ENCODE measurements at places on chromosomes 12 and 14.

DNA sequence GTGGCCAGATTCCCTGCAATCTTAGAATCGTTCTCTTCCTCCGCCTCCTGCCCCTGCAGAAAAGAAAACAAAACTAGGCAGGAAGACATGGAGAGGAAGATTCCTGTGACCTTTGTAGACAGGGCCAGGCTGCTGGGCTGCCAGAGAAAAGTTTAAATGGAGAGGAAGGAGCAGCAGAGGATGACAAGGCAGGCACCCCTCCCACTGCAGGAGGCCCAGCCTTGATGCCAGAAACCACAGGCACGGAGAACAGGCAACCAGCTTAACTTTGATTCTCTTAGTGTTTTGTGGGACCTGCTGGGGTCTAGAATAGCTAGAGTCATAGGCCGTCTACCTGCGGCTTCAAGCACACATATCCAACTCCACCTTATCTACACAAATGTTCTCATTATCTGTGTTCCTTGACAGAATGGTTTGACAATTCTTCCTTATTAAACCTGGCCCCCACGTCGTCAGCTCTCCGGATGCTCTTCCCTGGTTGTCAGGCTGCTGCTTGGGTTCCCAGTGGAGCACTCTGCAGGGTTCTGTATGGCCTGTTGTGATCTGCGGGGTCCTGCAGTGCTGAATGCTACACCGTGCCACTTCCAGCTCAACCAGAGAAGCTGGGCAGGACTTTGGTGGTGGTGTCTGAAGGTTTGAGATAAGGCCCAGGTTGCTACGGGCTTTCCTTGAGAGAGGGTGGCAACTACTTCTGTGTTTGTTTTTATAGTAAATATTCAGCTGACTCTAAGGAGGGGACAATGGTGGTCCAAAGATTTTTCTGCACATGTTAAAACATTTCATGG lies 609.5 kb downstream of the AACS start:
- no peak for DNase-seq

DNA sequence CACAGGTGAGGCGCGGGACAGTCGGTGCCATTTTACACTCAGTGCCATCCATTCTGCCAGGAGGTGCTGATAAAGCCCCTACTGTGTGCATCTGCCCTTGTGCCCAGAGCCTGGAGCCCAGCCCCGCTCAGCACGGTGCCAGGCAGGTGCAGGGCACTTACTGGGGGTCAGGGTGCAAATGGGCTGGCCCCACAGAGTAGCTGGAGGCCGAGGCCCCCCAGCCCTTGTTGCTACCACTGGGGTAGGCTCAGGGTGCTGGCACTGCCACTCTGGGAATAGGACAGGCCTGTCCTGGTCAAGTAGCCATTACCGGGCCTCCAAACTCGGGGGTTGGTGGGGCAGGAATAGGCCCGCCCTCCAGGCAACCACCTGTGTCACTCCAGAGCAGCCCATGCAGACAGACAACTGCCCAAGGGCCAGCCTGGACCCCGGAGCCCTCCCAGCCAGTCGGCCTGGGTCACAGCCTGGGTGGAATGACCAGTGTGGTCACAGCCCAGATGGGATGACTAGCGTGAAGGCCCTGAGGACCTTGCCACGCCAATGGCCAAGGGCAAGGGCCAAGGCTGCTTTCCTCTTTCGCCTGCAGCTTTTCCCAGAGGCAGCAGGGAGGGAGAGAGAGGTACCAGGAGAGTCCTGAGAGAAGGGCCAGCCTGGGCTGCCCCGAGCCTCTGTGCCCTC lies 3.0 kb downstream of the INF2 start:
- no peak for DNase-seq

DNA sequence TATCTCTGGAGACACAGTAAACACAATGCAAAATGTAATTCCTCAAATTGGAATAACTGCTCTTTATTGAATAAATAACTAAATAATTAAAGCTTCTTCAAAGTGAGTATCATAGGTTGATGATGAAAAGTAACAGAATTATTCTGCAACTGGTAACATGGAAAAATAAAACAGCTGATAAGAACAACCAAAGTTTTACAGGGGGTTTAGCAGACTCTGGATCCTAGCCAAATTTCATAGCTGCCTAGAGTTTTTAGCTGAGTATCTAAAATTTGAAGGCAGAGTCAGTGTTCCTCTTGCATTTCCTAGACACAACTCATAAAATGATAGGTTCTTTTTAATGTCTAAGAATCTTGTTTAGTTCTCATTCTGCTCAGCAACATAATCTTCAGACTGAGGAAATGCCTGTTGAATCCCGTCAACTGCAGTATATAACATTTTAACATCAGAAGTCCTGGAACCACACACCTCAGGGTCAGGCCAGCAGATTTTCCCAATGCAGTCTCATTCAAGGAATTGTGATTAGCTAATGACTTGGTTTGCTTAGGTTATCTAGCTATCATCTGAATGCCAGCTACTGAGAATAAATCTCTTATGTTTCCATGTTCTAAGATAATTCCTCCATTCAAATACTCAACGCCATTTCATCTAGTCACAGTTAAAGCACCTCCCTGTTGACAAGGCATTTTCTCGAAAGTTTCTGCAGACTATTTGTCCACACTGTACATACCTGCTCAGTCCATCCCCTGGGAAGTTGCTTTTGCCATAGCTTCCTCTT lies 411.6 kb downstream of the BCAT1 start:
- DNase-seq, result no peak

GRCh38 chr12:89528434-89528833 lies 2.6 kb upstream of the POC1B start:
- no peak for DNase-seq

- DNase-seq, result no peak
Measured at GRCh38 chr12:49787672-49788071, 40.5 kb downstream of the NCKAP5L start.

- DNase-seq, result no peak
Measured at GRCh38 chr14:49997991-49998390, 105.1 kb downstream of the ARF6 start.

GRCh38 chr12:127559349-127560040 lies 707.5 kb upstream of the TMEM132C start:
- DNase-seq, result peak; percentile 82

DNA sequence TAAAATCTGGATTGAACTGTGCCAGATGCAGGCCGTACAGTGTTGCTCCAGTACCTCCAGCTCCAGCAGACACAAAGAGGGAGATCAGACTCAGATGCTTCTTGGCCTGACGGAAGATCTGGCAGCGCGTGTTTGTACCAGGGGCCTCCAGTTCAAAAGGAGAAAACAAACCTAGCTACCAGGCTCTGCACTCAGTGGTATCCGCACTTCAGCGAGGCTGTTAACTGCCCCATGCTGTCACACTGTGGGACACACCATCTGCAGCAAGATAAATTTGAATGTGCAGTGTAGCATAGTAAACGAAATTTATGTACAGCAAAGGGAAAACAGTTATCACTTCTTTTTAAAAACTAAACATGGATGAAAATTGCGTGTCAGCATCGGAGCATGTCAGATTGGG lies 5.1 kb downstream of the DYNC1H1 start:
- DNase-seq, result no peak

DNA sequence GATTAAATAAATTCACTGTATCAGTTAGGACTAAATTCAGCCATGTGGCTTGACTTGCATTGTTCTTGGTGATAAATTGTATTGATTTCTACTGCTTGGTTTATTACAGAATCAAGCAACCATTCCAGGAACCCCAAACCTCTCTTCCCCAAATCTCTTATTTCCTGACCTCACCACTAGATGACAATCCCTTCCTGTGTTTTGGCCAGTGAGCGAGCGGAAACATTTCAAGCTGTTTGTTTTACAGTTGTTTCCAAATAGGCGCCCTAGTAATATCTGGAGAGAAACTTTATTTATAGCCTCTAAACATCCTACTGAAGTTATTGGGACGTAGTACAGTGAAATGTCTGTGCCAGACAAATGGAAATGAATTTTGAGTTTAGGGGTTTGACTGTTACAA lies 161.1 kb downstream of the SNAPC1 start:
- DNase-seq, result peak; percentile 21

- DNase-seq, result no peak
Measured at GRCh38 chr12:80271780-80272179, 172.3 kb upstream of the PTPRQ start.

DNA sequence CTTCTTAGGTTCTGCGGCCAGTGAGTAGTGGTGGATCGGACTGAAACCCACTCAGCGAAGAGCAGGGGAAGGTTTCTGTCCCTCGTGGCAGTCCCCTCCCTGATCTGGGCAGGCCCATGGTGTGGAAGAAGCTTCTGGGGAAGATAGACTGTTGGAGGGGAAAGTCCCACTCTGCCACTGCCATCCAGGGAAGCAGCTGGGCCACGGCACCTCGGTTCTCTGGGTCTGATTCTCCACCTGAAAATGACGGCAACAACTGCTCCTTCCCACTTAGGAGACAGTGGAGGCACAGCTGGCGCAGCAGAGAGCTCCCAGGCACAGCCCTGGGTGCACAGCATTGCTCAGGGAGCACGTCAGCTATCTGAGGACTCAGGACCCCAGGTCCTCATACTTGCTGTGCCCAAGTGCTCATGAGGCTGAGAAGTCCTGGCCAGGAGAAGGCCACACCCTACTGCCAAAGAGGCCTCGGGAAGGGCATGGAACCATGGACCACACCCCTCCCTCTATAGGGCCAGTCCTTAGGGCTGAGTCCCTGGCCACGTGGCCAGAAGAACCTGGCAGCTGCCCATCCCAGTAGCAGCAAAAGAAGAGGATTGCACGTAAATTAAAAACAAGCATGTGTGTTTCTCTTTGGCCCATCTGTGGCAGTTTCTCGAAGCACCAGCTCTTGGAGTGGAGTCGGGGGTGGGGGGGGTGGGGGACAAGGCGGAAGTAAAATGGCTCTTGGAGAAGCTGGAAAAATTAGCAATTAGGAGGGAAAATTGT lies 85.3 kb upstream of the BCL11B start:
- no peak for DNase-seq

- no peak for DNase-seq
Measured at GRCh38 chr12:12665194-12665593, 30.8 kb downstream of the GPR19 start.

- DNase-seq, result peak; percentile 77
Measured at GRCh38 chr14:91893669-91894068, 26.3 kb upstream of the TC2N start.

DNA sequence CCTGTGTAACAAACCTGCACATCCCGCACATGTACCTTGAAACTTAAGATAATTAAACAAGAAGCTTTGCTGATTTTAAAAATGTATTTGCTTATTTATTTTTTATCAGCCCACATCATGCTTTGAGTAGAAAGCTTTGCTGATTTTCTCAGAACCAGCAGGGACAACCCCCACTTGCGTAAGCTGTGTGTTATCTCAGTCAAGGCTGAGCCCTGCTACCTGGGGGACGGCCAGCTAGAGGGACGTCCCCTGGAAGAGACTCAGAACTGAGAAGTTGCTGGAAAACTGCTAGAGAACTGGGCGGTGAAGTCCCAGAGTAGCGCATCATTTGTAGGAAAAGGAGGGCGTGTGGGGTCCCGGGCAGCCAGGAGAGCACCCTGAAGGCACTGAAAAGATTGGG lies 4.1 kb upstream of the PLEK2 start:
- DNase-seq, result no peak

DNA sequence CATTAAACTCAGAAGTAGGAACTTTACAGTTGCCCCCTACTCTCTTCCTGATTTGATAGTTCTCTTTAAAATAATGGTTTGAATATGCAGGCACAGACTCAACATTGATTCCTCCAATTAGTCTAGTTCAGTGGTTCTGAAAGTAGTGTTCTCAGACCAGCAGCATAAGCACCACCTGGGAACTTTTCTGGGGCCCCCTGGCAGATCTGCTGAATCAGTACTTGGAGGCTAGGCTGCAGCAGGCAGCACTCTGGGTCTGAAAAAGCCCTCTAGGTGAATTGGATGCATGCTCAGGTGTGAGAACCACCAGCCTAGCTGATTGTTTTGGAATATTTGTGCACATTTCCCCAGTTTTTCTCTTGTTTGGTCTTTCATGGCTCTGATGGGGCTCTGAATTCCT lies 198.6 kb upstream of the NOS1 start:
- DNase-seq, result no peak

DNA sequence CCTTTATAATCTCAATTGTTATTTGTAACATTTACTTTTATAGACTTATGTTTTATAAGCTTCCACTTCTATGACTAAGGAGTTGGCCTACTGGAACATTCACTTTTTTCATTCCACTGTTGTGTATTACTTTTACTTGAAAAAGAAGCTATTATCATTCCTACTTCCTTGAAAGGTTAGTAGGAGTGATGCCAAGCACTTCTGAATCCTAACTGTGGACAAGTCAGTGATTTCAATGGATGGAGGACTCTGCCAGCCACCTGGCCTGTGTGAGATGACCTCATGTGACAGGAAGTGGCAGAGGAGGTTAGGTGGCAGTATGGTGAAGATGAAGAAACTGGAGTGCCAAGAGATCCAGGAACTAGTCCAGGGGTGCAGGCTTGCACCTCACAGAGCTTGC lies 46.0 kb downstream of the TECPR2 start:
- DNase-seq, result no peak

DNA sequence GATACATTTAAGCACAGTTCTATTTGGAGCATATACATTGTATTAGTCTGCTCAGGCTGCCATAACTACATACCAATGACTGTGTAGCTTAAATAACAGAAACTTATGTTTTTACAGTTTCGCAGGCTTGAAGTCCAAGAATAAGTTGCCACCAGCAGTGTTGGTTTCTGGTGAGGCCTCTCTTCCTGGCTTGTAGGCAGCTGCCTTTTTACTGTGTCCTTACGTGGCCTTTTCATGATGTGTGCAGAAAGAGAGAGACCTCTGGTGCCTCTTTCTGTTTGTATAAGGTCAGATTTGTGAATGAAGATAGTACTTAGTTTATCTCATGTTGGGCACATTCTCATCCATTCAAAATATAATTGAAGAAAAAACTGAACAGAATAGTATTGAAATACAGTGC lies 636.6 kb downstream of the FLRT2 start:
- no peak for DNase-seq

- no peak for DNase-seq
Measured at GRCh38 chr12:50580436-50580835, 75.7 kb downstream of the DIP2B start.
